ENCODE measurements at places on chromosomes 5 and 9.

DNA sequence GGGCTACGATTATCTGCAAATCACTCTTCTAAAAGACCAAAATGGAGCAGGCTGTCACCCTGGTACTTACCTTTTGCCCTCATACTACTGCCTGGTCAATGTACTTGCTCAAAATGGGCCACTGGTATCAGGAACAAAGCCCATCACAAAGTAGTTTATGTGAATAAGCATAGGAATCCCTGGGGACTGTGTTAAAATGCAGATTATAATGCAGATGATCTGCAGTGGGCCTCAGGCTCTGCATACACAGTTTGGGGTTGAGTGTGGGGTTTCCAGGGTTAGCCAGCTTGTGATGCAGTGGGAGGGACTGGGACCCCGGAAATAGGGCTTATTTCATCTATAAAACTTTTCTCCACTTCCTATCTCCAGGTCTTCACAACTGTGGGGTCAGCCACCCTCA, 173.1 kb downstream of the HSD17B3 start:
- no peak for DNase-seq

- no peak for DNase-seq
Measured at GRCh38 chr9:37251452-37251851, 131.1 kb downstream of the ZCCHC7 start.

- DNase-seq: no peak
Measured at GRCh38 chr5:74408150-74409043, 232.1 kb downstream of the ENC1 start.

GRCh38 chr9:127349483-127350113, 47.4 kb upstream of the SLC2A8 start:
- DNase-seq: no peak

DNA sequence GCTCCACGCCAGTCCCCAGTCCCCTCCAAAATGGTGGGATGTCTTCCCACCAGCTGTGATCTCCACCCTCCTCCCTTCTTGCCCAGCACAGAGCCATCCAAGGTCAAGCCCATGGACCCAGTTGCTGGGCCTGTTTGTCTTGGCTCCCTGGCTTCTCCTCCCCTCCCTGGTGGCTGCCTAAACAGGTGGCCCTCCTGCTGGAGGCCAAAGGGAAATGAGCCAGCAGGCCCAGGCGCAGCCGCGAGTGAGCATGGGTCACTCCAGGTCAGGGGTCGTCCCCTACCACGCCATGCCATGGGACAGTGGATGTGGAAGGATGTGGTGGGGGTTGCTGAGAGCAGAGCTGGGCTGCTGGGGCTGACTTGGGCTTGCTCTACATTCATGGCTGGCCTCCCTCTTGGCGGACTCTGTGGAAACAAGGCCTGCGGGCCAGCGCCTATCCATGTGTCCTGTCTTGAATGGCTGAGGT, 33.6 kb downstream of the COL15A1 start:
- no peak for DNase-seq

DNA sequence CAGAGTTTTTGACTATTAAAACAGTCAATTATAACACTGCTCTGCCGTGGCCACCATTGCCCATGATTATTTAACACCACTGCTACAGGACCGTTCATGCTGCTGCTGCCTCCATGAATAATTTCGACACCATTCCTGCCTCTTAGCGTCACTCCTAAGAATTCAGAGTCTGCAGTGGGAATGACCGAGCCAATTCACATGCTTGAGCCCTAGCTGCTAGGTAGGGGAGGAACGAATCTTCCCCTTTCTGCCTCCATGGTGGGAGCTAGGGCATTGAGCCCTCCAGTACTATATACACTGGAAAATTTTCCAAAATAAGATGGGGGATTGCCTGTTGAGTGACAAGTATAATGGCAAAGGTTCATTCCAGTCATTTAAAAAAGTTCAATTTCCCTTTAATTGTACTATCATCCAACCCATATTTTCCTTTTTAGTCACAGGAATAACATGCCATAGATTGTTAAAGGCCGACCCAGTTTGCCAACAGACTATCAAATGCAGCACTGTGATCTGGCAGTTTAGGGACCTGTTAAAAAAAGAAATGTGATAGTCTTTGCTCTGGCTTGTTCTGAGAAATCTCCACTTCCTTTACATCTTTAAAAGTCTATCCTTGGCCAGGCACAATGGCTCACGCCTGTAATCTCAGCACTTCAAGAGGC, 13.5 kb upstream of the B4GALT1 start:
- no peak for DNase-seq

GRCh38 chr5:145316282-145316681, 518.9 kb downstream of the PRELID2 start:
- no peak for DNase-seq

DNA sequence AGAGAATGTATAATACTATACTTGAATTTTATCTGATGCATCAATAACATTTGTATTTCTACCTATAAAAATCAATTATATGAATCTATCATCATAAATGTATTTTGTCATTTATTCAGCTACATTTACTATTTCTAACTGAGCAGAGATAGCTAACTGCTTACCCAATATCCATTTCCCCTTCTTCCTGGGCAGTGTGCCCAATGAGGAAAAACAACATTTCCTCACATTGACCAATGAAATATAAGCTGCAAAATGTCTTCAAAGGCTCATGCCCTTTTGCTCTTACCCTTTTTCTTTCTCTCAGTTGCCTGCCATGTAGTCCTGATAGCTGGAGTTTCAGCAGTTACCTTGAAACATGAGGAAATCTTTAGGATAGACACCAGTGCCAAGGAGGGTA, 385.8 kb upstream of the PCSK5 start:
- DNase-seq: no peak
